T-helper 1 cell (primary cell): ENCODE measurements at places on chromosomes 13 and 19.

DNA sequence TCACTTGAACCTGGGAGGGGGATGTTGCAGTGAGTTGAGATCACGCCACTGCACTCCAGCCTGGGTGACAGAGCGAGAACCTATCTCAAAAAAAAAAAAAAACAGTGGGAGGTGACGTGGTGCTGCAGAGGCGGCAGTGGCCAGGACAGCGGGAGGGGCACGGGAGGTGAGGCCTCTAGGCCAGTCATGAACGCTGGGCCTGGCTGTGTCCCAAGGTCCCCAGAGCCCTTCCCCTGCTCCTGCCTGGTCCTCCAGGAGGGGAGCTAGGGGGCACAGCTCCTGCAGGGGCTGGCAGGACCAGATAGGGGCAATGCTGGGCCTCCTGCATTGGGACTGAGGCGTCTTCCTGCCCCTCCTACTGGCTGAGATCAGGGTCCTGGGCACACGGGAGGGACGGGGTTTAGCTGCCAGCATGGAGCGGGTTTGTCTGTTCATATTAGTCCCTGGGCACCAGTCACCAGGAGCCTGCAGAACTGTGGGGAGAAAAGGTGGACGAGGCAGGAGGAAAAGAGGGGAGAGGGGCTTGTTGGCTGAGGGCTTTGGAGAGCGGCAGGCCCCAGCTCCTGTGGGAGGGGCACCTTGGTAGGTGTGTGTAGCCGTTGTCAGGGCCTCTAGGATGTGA is 4.5 kb downstream of the MAP2K7 start:
- DNase-seq = no peak

- DNase-seq = no peak
Measured at GRCh38 chr19:41174297-41174928, 18.6 kb upstream of the CYP2S1 start.

- DNase-seq = no peak
Measured at GRCh38 chr19:55270172-55270942, 9.6 kb downstream of the HSPBP1 start.

DNA sequence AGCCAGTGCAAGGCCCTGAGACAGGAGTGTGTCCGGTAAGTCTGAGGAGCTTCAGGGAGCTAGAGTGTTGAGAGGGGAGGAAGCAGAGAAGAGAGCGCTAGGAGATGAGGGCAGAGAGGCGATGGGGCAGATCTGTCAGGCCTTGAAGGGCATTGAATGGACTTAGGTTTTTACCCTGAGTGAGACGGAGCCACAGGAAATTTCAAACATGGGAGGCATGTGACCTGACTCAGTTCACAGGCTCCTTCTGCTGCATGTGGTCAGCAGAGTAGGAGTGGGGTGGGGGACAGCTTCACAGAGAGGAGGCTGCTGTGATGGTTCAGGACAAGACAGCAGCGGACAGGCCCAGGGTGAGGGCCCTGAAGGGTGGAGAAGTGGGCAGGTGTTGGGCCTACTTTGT is 2.5 kb upstream of the FAM98C start:
- DNase-seq = no peak

- no peak for DNase-seq
Measured at GRCh38 chr13:112582263-112582662, 5.7 kb downstream of the TUBGCP3 start.

- DNase-seq = no peak
Measured at GRCh38 chr19:282501-282900, 8.7 kb downstream of the PLPP2 start.

GRCh38 chr13:104769545-104769944 is 1703.3 kb upstream of the SLC10A2 start:
- DNase-seq = no peak

GRCh38 chr19:31253526-31254179 is 95.6 kb downstream of the TSHZ3 start:
- no peak for DNase-seq

GRCh38 chr13:91214031-91214430 is 133.5 kb upstream of the MIR17HG start:
- DNase-seq = no peak
